ENCODE measurements at places on chromosomes 2 and 18. TPM values are rescaled to one million over a fixed set of nuclear protein-coding genes. Genes with fewer than 3 reads are reported as not detected.

Gene GALR1
- total RNA-seq = 0.49 TPM

Gene C2orf81
- total RNA-seq = 3.7 TPM

Gene CREG2
- 1.3 TPM for total RNA-seq

Gene SULT1C2
- total RNA-seq = not detected

Gene NAT8
- not detected for total RNA-seq

Gene KCNS3
- 5.5 TPM for total RNA-seq

Gene PFN4
- not detected for total RNA-seq

Gene SOX11
- 576 TPM for total RNA-seq

Gene LRP1B
- 28.7 TPM for total RNA-seq
